ENCODE measurements at places on chromosomes 7 and 10.
A peak's percentile ranks its signal among the peaks of the same experiment; 100 is the strongest.

DNA sequence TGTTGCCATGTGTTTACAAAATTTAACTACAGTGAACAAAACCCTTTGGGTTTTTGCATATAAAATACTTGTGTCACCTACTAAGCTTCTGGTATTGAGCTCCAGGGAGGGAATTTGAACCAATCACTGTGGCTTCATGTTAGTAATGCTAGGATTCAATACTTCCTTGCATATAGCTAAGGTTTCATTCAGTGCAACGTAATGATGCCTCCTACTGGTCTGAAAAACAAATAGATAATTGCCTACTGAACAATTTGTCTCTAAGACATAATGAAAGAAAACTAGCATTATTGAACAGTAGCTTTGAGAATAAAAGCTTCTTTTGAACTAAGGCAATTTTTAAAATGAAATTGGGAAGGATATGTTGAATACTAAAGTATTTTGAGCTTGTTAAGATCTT is 244.4 kb downstream of the ZWINT start:
- DNase-seq, result peak; percentile 27

DNA sequence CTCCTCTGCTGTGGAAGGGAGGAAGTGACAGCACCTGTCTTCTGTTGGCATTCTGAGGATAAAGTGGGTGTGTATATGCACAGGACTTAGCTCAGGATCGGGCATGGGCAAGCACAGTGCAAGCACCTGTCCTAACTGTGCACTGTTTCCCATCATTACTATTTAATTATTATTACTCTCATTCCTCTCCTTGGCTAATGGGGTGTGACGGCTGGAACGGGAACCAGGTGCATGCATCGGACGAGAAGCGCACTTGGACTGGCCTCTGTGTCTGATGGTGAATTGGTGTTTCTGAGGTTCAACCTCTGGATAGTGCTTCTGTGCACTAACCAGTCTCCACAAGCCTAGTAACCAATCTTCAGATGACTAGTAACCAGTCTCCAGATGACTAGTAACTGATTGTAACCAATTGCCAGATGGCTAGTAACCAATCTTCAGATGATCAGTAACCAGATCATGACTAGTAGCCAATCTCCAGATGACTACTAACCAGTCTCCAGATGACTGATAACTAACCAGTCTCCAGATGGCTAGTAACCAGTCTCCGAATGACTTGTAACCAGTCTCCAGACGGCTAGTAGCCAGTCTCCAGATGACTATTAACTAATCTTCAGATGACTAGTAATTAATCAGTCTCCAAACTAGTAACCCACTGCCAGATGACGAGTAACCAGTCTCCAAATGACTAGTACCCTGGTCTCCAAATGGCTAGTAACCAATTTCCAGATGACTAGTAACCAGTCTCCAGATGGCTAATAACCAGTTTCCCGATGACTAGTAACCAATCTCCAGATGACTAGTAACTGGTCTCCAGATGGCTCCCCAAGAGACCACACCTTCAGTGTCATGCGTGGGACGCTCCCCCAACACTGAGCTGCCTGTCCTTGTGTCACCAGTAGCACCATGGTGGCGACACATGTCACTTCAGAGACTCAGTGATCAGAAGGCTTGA is 85.8 kb downstream of the PAXIP1 start:
- no peak for DNase-seq

- no peak for DNase-seq
Observed at GRCh38 chr7:55996856-55997500, 32.6 kb downstream of the NIPSNAP2 start.

GRCh38 chr7:768881-769504 is 41.9 kb upstream of the PRKAR1B start:
- DNase-seq, result peak; percentile 17

- no peak for DNase-seq
Observed at GRCh38 chr7:2036786-2037185, 196.0 kb downstream of the MAD1L1 start.
